ENCODE measurements at places on chromosomes 2 and 18.
A peak's percentile ranks its signal among the peaks of the same experiment; 100 is the strongest.

GRCh38 chr18:51321696-51322095 is 124.2 kb upstream of the MEX3C start:
- no peak for DNase-seq

DNA sequence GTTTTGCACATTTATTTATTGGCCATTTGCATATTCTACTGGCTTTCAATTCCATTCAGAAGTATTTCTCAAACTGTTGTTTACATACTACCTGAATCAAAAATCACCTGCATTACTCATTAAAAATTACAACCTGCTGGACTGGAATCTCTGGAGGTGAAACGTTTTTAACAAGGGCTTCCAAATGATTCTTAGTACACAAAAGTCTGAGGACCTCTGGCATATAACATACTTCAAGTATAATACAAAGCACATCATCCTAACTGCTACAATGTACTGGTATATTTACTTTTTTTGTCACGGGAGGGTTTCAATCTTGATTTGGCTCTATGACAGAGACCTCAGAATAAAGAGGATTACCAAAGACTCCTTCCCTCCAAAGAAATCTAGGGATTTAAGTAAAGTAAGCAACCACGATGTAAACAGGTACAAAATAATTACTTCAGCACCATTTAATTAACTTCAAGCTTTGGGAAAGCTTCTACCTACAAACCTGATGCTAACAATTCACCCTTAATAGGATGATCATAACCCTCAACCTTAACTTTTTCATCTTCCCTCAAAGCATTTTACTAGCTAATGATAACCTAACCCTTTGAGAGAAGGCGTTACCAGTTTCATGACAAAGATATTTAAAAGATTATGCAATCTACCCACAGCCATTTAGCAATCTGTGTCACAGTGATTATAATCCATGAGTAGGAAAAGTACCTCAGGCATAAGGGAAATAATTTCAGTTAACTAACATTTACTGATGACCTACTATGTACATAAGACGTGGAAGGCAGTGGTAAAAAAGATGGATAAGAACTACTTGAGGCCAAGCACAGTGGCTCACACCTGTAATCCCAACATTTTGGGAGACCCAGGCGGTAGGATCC is 24.7 kb downstream of the ATAD2B start:
- DNase-seq = no peak

GRCh38 chr18:72206814-72207213 is 337.3 kb downstream of the CBLN2 start:
- DNase-seq = no peak

GRCh38 chr2:112692918-112693317 is 27.9 kb upstream of the NT5DC4 start:
- no peak for DNase-seq

- no peak for DNase-seq
Measured at GRCh38 chr2:128633501-128633900, 314.8 kb upstream of the HS6ST1 start.

DNA sequence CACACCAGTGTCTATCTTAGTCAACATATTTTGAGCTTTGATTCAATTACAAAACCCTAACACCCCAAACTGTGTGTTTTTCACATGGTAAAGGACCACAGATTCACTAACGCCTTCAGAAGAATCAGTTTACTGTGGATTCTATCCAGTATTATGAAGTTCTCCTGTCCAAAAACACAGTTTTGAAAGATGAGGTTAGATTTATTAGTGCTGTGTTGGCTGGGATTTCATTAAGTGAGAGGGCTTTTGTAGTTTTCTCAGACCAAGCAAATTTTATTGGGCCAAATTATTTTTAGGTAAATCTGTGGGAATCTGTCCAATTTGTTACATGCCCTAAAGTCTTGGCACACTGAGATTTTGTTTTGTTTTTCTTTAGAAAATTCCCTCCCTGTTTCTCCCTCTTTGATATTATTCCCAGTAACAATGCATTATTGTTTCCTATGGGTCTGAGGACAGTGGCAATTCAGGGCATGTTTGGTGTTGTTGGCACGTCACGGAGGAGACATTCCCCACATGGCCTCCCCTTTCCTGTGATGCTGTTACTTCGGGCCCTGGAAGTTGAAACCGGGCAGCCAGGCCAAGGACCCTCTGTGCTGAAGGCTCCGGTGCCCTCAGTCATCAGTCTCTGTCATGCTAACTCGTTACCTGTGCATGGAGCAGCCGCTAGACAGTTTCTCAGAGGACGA is 87.5 kb upstream of the ALKAL2 start:
- DNase-seq = no peak

GRCh38 chr2:239425631-239426030 is 24.8 kb upstream of the HDAC4 start:
- no peak for DNase-seq

- no peak for DNase-seq
Measured at GRCh38 chr2:120982598-120982997, 246.9 kb downstream of the GLI2 start.

DNA sequence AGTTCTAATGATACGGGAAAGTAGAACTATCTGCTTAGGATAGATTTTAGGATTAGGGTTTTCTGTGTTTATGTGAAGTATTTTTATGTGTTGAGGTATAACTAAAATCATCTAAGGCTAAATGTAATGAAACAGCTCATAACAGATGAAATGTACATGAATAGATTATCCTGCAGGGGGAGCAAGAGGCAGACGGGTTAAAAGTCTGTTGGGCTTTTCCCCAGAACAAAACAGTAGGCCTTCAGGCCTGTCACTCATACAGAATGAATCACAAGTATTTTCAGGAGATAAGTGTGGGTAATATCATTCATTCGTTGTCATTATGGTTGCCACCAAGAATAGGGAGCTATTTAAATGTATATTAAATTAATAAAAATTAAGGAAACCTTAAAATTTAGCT is 107.9 kb upstream of the IL1R2 start:
- peak; percentile 8 for DNase-seq

GRCh38 chr2:164456619-164457018 is 164.7 kb downstream of the GRB14 start:
- DNase-seq = no peak

GRCh38 chr2:189621781-189622180 is 39.5 kb upstream of the ASNSD1 start:
- DNase-seq = no peak

DNA sequence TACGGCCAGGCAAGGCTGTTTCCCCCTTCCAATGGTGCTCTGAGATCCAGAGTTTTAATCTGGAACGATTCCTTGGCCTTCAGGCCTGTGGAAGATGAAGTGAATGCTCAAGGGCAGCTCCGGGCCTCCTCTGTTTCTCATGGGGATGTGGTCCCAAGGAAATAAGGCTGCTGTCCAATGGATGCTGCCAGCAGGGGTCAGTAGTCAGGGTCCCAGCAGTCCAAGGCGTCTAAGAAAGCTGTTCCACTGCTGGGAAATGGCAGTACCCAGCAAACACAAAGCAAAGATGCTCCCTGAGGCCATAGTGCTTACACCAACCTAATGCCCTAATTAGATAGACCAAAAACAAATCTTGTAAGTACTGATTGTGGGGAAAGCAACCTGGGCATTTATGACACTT is 12.5 kb downstream of the NMS start:
- DNase-seq = no peak

GRCh38 chr2:221124532-221125240 is 447.4 kb downstream of the EPHA4 start:
- DNase-seq = no peak

GRCh38 chr2:66566726-66567399 is 131.9 kb downstream of the MEIS1 start:
- DNase-seq = no peak

GRCh38 chr2:30134582-30134981 is 12.2 kb upstream of the YPEL5 start:
- no peak for DNase-seq

DNA sequence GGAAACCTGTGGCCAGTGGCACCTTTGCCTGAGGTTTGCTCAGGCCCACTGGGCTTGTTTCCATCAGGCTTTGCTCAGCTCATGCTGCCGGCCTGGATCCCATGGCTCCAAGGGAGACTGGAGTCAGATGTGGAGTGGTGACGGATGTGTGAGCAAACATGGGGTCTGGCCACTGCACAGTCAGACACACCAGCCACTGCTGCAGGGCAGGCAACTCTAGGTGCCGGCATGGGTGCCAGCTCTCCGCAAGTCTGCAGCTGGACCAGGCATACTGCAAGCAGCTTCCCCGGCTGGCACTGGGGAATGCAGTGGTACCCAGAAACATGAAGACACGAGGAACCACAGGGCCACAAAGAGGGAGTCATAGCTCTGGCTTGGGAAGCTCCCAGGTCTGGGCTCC is 37.4 kb downstream of the TDRD15 start:
- DNase-seq = no peak

DNA sequence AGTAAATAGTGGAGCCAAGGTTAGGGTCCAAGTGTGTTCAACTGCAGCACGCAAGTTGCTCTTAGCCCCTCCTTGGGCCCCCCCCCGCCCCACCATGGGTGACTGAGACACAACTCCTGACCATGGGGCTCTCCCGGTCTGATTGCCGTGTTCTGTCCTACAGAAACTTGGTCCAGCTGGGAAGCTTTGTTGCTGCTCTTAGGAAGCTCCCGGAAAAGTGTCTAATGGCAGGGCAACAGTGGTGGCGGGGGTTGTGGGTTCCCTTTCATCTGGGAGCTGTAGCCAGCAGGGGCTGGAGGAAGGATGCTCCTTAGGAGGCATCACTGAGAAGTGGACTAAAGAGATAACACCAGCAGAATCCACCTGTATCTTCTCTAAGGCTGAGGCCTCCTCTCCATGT is 111.1 kb downstream of the CYP26B1 start:
- no peak for DNase-seq

DNA sequence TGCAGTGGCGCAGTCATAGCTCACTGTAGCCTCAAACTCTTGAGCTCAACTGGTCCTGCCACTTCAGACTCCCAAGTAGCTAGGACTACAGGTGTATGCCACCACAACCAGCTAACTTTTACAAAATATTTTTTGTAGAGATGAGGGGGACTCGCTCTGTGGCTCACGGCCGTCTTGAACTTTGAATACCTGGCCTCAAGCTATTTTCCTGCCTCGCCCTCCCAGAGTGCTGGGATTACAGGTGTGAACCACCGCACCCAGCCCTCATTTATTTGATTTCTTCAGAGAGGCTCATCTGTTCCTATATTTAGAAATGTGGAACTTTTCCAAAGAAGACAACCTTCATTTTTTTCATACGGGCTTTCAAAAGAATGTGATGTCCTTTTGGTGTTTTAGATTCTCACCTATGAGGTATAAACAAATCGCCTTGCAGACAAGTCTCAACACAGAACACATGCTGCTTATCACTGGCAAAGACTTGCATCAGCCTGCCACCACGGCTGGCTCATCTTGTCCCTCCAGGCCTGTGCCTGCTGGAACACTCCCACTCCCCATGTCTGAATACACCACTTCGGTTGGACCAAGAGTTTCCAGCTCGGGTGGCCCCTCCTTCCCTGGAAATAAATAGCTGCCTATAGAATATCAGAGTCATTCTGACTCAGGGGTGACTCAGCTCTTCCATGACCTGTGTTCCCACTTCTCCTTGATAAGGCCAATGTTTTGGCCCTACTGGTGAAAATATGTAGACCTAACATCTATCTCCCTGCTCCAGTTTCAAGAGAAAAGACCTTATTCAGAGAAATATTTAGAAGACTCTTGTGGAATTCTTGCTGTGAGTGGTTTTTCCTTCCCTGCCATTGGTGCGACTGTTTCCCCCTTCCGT is 202.6 kb downstream of the TGIF1 start:
- DNase-seq = peak; percentile 98

- DNase-seq = no peak
Measured at GRCh38 chr2:158021226-158021625, 80.5 kb upstream of the UPP2 start.

GRCh38 chr2:241068136-241068941 is 33.7 kb downstream of the MTERF4 start:
- no peak for DNase-seq

DNA sequence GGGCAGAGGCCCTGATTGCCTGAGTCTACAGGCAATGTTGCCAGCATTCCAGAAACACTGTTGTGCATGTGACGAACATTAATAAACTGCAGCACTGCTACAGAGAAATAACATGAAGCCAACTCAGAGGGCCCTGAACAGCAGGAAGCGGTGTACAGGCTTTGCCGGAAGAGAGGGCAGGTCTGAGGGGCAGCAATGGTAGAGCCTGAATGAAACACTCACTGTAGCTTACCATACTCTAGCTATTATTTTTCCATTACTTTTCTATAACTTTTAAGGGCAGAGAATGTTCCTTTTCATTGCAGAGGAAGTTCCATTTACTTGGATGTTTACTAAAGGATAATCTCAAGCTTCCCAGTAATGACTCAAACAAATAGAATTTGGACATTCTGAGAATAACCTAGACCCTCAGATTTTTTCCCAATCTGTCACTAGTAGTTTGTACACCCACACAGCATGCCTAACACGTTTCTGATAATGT is 150.4 kb downstream of the MTX2 start:
- DNase-seq = no peak

- no peak for DNase-seq
Measured at GRCh38 chr18:11809895-11810294, 41.3 kb upstream of the CHMP1B start.

DNA sequence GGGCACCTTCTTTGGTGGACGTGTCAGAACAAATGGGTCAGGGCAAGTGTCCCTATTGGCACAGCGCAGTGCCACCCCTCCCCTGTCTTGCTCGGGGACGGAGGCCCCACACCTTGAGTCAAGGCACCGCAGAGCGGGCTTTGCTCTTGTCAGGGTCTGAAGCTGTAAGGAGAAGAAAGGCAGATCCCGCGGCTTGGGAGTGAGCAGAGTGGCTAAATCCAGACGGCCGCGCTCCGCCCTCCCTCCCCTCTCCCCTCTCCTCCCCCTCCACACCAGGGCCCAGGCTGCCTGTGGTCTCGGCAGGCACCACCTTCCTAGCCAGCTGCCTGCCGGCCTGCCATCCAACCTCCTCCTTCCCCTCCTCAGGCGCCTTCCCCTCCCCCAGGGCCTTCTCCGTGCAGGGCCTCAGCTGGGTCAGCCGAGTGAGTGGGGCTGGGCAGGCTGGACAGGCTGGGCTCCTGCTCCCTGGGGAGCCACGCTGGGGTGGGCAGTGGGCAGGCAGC is 25.8 kb downstream of the SPEG start:
- DNase-seq = no peak

- no peak for DNase-seq
Measured at GRCh38 chr2:67880291-67880761, 182.5 kb downstream of the C1D start.

GRCh38 chr2:237421542-237422116 is 7.7 kb upstream of the COL6A3 start:
- peak; percentile 73 for DNase-seq

- DNase-seq = peak; percentile 29
Measured at GRCh38 chr2:61620244-61621159, 82.3 kb upstream of the XPO1 start.

DNA sequence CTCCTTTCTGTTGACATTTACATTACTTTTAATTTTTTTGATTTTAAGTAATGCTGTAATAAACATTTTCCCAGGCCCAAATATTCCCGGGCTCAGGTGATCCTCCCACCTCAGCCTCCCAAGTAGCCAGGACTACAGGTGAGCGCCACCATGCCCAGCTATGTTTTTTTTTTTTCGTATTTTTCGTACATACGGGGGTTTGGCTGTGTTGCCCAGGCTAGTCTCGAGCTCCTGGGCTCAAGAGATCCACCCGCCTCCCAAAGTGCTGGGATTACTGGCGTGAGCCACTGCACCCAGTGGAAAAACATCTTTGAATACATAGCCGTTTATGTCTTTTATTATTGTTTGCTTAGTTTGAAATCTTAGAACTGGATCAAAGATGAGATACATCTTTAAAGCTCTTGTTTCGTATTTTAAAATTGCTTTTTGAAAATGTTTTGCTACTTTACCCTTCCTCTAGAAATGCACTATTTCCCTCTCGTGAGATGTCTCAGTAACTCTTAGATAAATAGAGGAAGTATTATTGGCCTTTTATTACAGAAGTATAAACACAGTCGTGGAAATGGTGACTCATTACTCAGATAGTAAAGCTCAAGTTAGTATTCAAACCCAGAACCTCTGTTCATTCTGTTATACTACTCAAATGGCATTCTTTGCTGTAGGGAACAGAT is 2.4 kb downstream of the SMCHD1 start:
- DNase-seq = peak; percentile 45
